Neural crest cell (in vitro differentiated cells): ENCODE measurements at places on chromosomes 7 and 10.

DNA sequence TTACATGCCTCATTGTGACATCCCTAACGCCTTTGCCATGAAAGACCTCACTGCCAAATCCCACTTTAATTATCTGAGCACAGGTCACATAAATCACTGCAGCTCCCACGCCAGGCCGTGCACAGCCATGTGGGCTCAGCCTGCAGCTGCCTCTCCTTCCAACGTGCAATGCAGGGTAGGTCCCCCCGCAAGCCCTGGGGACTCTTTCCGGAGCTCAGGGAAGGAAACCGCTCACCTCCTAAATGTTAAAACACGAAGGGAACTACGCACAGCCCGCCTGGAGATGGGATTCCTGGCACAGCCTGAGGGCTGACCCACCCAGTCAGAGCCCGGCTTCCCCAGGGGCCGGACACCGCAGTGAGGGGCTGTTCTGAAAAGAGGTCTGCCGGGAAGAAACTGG is 128.0 kb downstream of the MAD1L1 start:
- DNase-seq, result no peak
- no peaks in the 10 kb centered on the region for H3K27me3 ChIP-seq
- peaks cover 79% of the 10 kb centered on the region for H3K4me1 ChIP-seq
- H3K36me3 ChIP-seq, result peaks cover 10% of the 10 kb centered on the region

- no peak overlapping the region for H3K4me3 ChIP-seq
- peak; percentile 46 for DNase-seq
- H3K27ac ChIP-seq, result no peak overlapping the region
- H3K27me3 ChIP-seq, result no peaks in the 10 kb centered on the region
- H3K4me1 ChIP-seq, result no peaks in the 10 kb centered on the region
These were observed 9.7 kb upstream of the ZFAND2A start for GRCh38 chr7:1169409-1170368.

DNA sequence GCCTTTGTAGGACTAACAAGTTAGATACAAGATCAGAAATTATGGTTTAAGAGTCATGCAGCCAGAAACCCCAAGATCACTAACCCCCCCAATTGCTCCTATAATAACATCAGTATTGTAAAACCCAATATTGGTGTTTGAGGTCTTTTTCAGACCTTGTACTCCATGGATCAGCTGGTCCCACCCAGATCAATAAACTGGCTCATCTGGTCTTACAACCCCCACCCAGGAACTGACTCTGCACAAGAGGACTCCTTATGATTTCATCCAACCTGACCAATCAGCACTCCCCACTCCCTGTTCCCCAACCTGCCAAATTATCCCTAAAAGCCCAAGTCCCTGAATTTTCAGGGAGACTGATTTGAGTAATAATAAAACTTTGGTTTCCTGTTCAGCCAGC is 6.4 kb upstream of the GSAP start:
- H3K36me3 ChIP-seq, result no peaks in the 10 kb centered on the region
- no peak for DNase-seq
- H3K27ac ChIP-seq, result no peak overlapping the region
- H3K4me3 ChIP-seq, result no peak overlapping the region
- peaks cover 40% of the 10 kb centered on the region for H3K4me1 ChIP-seq
- peaks cover 5% of the 10 kb centered on the region for H3K27me3 ChIP-seq

DNA sequence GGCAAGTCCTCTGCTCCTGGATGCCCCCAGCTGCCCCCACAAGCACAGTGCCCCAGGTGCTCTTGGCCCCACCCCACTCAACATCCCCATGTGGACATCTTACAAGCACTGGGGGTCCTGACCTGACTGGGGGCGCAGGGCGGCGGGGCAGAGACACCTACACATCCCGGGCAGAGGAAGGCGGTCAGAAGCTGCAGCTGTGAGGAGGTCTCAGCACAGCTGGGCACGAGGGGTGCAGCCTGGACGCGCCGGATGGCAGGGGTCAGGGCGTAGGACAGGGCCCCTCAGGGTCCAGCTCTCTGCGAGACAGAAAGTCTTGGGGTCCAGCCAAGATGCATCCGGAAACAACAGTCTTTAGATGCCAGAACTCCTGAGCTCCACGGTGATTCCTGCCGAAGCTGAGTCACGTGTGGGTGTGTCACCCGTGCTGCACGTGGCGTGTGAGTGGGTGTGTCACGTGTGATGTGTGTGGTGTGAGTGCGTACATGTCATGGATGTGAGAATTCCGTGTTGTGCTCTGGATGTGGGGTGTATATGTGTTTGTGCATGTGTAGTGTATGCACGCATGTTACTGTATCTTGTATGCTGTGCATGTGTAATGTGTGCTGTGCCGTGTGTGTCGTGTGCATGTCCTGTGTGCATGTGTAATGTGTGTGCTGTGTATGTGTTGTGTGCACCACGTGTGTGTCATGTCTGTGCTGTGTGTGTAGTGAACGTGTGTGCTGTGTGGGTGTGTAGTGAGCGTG is 5.1 kb downstream of the VENTX start:
- DNase-seq, result no peak
- peak overlapping the region; percentile 25 for H3K27ac ChIP-seq
- peaks cover 51% of the 10 kb centered on the region for H3K27me3 ChIP-seq
- peaks cover 4% of the 10 kb centered on the region for H3K4me1 ChIP-seq
- H3K36me3 ChIP-seq, result no peaks in the 10 kb centered on the region
